Iris pigment epithelial cell (primary cell): ENCODE measurements at places on chromosomes 2 and 18.

GRCh38 chr2:69298862-69299261 lies 88.2 kb downstream of the GFPT1 start:
- peak; percentile 74 for DNase-seq

DNA sequence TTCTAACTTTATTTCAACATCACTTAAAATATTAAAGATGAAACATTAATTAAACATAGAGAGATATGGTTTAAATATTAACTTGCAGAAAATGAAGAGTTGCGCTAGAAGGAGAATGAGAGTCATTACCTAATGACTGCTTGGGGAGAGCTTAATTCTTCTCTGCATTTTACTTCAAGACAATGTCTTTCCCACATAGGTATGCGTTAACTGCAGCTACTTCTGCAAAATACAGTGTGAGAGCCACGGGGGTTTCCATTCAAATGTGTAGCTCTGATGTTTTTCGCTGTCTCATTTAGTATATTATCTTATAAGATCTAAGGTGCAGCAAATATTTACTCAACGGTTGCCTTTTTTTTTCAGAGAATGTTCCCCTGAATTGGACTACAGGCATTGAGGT lies 126.7 kb downstream of the TMX3 start:
- no peak for DNase-seq

DNA sequence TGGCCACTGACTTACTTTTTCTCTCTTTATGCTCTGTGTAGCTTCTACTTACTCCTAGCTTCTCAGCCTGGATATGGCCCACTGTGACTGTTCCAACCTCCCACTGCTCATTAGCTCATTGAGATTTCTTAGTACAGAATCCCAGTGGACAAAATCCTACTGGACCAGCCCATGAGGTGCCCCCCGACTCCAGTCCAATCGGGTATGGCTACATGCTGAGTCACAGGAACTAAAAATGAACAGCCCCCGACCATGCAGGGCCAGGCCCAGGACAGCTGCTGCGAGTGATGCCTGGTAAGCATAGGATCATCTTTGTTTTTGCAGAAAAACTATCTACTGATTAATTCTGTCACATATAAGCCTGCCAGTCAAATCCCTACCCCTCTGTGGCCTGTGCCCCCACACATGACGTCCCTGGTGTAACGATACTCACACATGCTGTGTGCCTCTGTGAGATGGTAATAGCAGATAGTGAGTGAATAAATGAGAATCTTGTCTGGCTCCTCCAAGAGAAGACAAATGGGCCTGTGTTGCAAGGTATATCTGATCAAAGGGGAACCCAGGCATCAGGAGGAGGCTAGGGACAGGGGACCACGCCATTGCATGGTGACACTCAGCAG lies 85.9 kb upstream of the KLF7 start:
- peak; percentile 49 for DNase-seq

DNA sequence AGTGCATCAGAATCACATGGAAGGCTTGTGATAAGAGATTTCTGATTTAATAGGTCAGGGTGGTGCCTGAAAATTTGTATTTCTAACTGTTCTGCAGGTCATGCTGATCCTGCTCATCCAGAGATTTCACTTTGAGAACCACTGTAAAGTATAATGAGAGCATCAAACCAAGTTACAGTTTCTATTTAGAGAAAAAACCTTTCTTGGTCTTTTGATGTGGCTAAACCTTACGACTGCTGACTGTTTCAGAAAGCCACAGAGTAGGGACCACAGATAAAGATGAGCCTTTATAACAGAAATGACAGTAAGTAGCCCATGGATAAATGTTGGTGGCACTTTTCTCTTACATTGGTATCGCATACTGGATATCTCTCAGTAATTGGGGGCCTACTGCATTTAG lies 109.4 kb upstream of the FANCL start:
- DNase-seq = no peak

- DNase-seq = peak; percentile 78
These were observed 130.9 kb downstream of the TPGS2 start for GRCh38 chr18:36697905-36698304.

GRCh38 chr2:149566652-149567051 lies 20.9 kb downstream of the MMADHC start:
- no peak for DNase-seq

GRCh38 chr18:74507927-74508326 lies 11.8 kb downstream of the CNDP2 start:
- DNase-seq = no peak

DNA sequence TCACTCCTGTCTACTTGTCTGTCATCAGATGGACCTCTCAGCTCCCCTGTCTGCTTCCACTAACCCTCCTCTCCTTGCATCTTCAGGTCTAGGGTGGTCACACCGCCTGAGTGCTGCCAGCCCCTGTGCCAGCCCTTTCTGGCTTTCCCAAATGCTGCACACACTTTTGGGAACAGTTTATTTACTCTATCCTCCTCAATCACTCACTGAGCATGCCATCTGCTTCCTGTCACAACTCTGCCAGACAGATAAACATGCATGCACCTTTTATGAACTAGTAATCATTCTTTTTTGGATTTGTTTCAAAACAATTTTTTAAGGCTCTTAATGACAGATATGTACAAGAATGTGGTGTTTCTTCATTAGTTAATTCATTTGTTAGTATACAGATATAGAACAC lies 56.3 kb upstream of the CCDC195 start:
- DNase-seq = no peak

- no peak for DNase-seq
These were observed 150.6 kb upstream of the RIOK3 start for GRCh38 chr18:23302511-23302850.

GRCh38 chr2:237566401-237567235 lies at the start of gene PRLH:
PRLH (plus strand) TSS chr2:237566574; CDS start chr2:237566574, 0 bp downstream.
- no peak for DNase-seq

DNA sequence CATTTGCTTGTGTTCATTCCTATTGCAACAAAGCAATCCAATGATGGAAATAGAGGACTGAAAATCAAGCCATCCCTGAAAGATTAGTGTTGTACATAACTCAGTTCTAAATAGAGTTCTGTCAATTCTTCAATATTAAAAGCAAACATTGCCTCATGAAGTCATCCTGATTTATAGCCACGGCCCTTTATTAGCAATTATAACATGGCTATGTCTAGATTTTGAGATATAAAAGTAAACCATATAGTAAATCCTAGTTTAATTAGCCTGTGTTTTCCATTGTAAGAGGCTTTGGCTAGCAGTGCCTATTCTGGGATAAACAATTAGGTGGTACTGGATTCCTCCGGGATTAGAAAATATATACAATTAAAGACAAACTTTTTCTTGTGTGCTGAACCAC lies 33.2 kb upstream of the VIT start:
- DNase-seq = no peak

- no peak for DNase-seq
These were observed 18.1 kb upstream of the EFHD1 start for GRCh38 chr2:232615339-232615738.

GRCh38 chr18:7259475-7259874 lies 28.6 kb downstream of the LRRC30 start:
- no peak for DNase-seq

DNA sequence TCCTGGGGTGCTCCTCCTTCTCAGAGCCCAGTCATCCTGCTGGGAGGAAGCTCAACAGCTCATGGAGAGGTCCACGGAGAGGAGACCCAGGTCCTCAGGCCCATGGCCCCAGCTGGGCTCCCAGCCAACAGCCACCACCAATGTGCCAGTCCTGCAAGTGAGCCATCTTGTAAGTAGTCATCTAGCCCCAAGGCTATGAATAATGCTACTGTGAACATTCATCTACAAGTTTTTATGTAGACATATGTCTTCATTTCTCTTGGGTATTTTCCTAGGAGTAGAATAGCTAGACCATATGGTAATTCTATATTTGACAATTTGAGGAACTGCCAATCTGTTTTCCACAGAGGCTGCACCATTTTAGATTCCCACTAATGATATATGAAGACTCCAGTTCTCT lies 166.1 kb downstream of the MTCL1 start:
- DNase-seq = no peak

GRCh38 chr2:30046979-30047378 lies 99.8 kb upstream of the YPEL5 start:
- DNase-seq = no peak

DNA sequence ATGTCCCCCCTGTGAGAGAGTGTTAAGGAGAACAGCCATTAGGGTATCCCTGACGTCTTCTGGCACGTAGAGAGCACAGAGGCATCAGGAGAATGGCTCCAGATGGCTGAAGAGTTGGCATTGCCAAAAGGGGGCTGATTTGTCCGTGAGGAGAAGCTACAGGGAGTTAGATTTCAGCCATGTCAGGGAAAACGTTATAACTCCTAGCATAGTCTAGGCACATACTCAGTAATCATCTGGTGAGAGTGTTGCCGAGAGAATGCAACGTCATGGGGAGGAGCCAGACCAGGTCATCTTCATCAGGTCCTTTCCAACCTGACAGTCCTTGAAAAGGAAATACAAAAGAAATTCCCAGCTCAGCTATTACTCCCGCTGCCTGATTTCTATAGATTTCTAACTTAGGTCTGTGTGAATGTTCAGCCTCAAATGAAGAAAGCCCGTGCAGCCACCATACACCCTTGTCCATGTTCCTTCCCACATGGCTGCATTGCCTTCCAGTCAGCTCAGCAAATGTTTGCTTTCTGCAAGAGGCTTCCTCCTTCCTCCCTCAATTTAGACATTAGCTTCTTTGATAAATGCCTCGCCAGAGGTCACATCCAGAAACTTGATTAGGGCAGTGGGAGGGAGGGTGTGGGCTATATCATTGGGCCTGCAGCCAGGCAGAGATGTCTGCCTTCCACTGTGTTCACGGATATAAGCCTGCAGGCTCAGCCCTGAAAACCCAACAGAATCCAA lies 93.0 kb downstream of the STPG4 start:
- DNase-seq = no peak

DNA sequence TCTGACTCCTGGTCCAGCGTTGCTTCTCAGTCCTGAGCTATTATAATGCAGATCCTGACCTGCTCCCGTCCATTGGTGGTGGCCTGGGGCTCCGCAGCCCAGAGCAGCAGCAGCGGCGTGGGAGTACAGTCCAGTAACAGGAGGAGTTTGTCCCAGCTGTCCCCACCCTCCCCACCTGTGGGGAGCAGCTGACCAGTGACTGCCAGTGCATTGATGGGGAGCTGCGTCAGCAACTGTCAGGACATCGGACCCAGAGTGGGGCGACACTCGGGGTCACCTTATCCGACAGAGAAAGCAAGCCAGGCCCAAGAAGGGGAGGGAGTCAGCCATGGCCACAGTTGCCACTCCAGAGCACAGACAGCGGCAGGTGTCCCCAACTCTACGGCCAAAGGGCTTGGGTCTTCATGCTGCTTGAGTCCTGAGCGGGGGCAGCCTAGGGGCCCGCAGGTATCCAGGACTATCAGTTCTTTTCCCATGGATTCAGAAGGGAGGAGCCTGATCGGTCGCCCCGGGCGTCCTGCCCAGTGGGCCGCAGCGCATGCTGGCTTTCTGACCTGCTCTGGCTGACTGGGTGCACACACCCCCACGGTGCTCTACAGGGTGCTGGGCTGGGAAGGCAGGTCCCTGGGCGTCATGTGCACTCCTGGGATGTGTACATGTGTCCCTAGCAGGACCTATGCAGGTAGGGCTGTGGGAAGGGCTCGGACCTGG lies 29.7 kb downstream of the DNMT3A start:
- DNase-seq = no peak

- peak; percentile 60 for DNase-seq
These were observed 1.1 kb downstream of the NCKAP1 start for GRCh38 chr2:183037074-183037552.

GRCh38 chr2:23122681-23123215 lies 262.2 kb upstream of the KLHL29 start:
- no peak for DNase-seq

GRCh38 chr2:141015341-141016047 lies 1115.3 kb downstream of the LRP1B start:
- DNase-seq = peak; percentile 28

- no peak for DNase-seq
These were observed 26.8 kb upstream of the CTLA4 start for GRCh38 chr2:203840655-203841205.

- peak; percentile 47 for DNase-seq
These were observed 97.6 kb upstream of the HS6ST1 start for GRCh38 chr2:128416109-128416785.

GRCh38 chr2:10518470-10519393 lies 70.6 kb upstream of the ODC1 start:
- no peak for DNase-seq

- DNase-seq = no peak
These were observed 868.7 kb downstream of the BCL11A start for GRCh38 chr2:59684771-59685166.

DNA sequence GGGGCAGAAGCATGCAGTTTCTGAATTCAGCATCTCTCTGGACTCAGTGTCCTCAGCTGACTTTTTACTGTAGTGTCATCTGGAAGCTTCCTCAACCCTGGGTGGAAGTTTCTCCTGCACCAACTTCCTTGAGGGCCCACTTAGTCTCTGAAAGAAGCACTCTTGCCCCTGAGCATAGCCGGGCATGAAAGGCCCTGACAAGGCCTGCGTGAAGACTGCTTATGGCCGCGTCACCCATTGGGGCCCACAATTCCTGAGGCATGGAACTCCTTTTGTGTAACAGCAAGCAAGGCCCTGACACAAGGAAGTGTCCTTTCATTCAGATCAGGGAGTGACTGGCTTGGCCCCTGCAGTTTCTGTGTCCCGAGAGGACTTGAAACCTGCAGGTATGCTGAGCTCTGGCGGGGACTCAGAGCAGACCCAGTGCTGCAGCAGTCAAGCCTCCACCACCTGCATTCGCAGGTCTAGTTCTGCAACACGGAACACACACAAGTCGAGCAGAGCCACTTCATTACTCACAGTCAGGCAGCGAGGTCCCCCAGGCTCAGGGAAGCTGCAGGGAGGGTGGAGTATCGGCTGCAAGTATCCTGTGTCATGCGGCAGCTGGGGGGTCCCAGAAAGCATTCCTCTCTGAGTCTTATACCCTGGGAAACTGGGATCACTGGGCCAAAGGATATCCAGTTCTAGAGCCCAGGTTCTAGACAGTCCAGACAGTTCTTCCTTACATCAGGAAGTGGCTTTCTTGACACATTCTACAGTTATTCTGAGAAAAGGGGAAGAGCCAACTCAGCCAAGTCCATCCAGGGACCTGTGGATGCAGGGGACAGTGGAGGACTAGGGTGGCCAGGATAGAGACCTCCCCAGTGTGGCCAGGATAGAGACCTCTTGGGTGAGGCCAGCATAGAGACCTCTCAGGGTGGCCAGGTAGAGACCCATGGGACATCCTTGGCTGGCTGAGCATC lies 35.6 kb upstream of the PRLH start:
- no peak for DNase-seq

GRCh38 chr2:108920-109809 lies 62.9 kb upstream of the FAM110C start:
- DNase-seq = no peak

GRCh38 chr2:39523308-39524044 lies 86.4 kb upstream of the MAP4K3 start:
- DNase-seq = peak; percentile 97

- no peak for DNase-seq
These were observed 164.9 kb upstream of the ZFP36L2 start for GRCh38 chr2:43391201-43391877.

- DNase-seq = no peak
These were observed 38.5 kb upstream of the GPR17 start for GRCh38 chr2:127607399-127607908.
